MV-4-11 (cell line): ENCODE measurements at places on chromosomes 5 and 9.

DNA sequence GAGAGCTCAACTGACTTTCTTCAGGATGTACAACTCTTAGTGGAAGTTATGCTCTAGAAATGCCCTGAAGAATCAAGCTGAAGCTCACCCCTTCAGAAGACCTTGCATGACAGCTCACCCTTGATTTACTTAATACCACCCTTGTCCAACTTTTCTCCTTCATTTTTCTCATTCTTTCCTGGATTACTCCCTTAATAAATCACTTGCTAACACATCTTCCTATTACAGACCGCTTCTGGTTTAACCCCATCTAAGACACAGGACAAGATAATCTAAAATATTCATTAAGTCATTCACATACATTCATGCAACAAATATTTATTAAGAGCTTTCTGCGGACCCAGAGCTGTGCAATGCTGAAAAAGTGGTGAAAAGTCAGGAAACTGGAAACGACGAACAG lies 630.7 kb upstream of the RORB start:
- DNase-seq: no peak

DNA sequence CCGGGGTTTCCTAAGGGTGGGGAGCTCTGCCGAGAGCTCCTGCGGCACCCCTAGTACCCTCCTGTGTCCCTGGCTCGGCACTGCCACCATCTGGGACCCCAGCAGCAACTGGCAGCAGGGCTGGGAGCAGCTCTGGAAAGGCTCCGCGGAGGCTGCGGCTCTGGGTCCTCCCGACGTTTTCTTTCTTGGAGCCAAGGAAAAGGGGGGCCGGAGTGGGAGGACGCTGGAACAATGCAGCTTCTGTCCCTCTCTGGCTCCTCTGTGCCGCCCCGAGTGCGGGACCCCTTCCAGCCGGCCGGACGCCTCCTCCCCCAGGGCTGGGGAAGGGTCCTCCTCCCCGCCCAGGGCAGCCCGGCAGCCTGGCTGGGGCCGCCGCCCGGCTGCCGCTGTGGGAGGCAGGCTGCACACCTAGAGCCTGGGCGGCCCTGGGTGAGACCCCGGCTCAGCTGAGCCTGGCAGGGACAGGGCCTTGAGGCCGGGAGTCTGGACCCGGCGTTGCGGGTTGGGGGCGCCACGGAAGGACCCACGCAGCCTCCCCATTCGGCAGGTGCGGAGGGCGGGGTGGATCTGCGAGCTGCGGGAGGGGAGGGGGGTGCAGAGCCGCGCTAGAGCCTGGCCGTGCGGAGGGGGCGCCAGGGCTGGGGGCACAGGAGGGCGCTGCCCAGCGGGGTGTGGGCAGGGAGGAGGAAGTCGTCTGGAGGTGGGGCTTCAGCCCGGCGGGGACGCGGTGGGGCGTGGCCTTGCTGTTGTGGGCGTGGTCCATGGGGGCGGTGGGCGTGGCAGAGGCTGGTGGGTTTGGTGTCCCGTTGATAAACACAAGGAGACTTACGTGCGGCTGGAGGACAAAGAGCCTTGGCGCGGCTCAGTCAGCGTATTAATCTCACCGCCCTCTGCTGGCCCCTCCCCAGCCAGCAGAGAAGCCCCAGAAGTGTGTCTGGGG lies 15.1 kb downstream of the GPSM1 start:
- peak; percentile 50 for DNase-seq

DNA sequence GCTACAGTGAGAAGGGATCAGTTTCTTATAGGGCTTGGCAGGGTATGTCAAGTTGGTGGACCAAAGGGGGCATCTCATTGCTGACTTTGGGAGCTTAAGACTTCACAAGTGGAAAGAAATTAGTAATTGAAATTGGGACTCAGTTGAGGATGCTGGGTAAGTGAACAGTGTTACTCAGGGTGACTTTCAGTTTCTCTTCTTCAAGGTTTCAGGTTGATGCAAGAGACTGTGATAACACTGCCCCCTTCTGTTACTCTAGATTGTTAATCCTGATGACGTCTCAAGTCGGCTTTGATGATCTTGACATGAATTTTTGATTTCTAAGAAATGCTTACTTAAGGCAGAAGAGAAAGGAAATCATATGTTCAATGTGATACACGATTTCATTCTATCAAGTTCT lies 21.3 kb downstream of the KCTD16 start:
- peak; percentile 81 for DNase-seq

- no peak for DNase-seq
Observed at GRCh38 chr9:116027511-116027910, 126.1 kb upstream of the PAPPA start.

GRCh38 chr9:90288275-90288639 lies 354.4 kb downstream of the DIRAS2 start:
- DNase-seq: no peak

- DNase-seq: no peak
Observed at GRCh38 chr5:16700081-16700480, 83.3 kb upstream of the RETREG1 start.

- no peak for DNase-seq
Observed at GRCh38 chr5:65555287-65555686, 7.7 kb downstream of the CENPK start.

GRCh38 chr9:128094950-128095544 lies 27.0 kb downstream of the SLC25A25 start:
- DNase-seq: no peak

GRCh38 chr5:159163701-159164046 lies 45.7 kb downstream of the RNF145 start:
- no peak for DNase-seq

- no peak for DNase-seq
Observed at GRCh38 chr9:98515506-98516204, 193.1 kb downstream of the GABBR2 start.

- peak; percentile 12 for DNase-seq
Observed at GRCh38 chr9:2151171-2151570, 136.0 kb downstream of the SMARCA2 start.

DNA sequence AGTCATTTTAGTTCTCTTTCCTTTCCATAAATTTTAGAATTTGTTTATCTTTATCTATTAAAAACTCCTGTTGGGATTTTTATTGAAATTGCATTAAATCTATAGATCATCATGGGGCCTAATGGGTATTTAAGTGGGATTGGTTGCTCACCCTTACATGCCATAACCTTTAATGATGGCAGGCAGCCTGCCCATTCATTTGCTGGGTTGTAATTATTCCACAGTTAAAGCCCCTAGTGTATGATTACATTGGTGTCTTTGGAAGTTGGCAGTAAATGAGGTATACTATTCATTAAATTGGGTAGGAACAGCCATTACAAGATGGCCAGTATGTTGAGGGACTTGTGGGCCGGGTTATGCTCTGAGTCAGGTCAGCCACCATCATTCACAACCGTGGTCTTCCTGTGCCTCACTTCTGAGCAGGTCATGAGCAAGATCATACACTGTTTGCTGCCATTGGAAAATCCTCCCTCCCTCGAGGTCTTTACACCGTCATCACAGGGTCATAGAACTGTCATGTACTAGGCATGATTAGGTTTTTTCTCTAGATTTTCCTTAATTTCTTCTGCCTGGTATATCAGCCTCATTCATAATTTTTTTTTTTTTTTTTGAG lies 59.5 kb downstream of the CYSTM1 start:
- DNase-seq: no peak

- DNase-seq: no peak
Observed at GRCh38 chr9:20148416-20148815, 359.6 kb upstream of the SLC24A2 start.
